ENCODE measurements at places on chromosomes 3 and 15. TPM values are rescaled to one million over a fixed set of nuclear protein-coding genes. Genes with fewer than 3 reads are reported as not detected.

DNA sequence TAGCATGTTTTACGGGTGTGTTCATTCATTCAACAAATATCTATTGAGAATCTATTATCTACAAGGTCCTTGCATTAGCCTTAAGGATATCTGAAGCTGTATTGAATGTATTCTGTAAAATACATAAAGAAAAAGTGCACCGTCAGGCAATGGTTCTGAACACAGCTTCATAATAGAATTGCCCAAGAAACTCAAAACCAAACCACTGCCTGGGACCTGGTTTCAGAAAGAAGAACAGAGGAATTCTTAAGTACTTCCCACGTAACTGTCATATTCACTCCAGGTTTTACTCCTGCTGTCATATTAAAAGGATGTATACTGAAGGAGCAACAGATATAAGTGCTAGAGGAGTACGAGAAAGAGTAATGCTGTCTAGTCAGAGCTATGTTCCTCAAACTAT, 115.9 kb downstream of the FGF12 start:
- H3K4me3 ChIP-seq, result no peak overlapping the region
- H3K36me3 ChIP-seq, result no peaks in the 10 kb centered on the region
- DNase-seq, result no peak
- no peaks in the 10 kb centered on the region for H3K4me1 ChIP-seq
- no peak overlapping the region for H3K27ac ChIP-seq

DNA sequence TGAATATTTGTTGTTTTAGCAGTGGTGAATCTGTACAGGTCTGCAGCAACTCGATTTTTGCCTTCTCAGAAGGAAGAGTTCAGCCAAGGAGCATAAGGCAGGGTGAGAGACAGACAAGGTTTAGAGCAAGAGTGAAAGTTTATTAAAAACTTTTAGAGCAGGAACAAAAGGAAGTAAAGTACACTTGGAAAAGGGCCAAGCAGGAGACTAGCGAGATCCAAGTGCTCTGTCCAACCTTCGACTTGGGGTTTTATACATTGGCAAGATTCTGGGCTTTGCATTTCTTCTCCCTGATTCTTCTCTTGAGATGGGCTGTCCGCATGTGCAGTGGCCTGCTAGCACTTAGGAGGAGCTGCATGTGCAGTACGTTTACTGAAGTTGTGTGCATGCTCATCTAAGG, 46.7 kb upstream of the AADACL2 start:
- H3K27ac ChIP-seq, result no peak overlapping the region
- no peak overlapping the region for H3K4me3 ChIP-seq
- H3K36me3 ChIP-seq, result no peaks in the 10 kb centered on the region
- no peaks in the 10 kb centered on the region for H3K4me1 ChIP-seq
- DNase-seq, result no peak

The SLC2A2 gene
- total RNA-seq, result not detected

The PRTG gene
- total RNA-seq, result not detected

The PLCH1 gene
- 0.10 TPM for total RNA-seq
